ENCODE measurements at places on chromosomes 7 and 10. TPM values are rescaled to one million over a fixed set of nuclear protein-coding genes. Genes with fewer than 3 reads are reported as not detected.
A peak's percentile ranks its signal among the peaks of the same experiment; 100 is the strongest.

STARD3NL gene
- total RNA-seq, result 32.6 TPM

STEAP4 gene
- 239 TPM for total RNA-seq

VIPR2 gene
- total RNA-seq, result 2.7 TPM

RBP4 gene
- total RNA-seq, result 92.0 TPM

MET gene
- 49.8 TPM for total RNA-seq

ADAMTS14 gene
- total RNA-seq, result 6.5 TPM

FEZF1 gene
- total RNA-seq, result not detected

BUB3 gene
- total RNA-seq, result 74.7 TPM

PCBD1 gene
- 57.7 TPM for total RNA-seq

RSPH10B2 gene
- total RNA-seq, result 3.3 TPM

GHRHR gene
- total RNA-seq, result not detected

DNA sequence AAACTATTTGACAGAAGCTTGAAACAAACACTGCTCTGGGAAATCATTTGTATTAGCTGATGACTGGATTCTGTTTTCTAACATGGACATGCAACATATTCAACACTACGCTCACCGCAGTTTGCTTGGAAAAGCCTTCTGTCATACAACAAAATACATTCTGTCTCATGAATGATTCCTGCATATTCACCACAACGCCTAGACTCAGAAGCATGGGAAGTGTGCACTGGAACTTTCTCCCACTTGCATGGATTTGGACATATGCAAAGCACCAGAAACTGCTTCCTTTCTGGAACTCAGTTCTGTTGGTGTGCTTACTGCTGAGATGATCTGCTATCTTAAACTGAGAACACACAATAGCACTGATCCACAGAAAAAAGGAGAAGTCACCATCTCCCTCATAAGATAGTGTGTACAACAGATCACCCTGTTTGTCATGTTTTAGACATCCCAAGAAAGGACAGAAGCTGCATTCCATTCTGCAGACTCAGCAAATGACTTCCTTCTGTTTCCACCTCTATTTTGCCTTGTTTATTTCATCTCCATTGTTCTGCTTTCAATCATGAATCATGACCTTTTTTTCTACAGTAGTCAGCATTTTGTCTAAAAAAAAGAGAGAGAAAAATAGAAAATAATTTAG is 115.8 kb downstream of the HTR7 start:
- H3K4me1 ChIP-seq, result no peaks in the 10 kb centered on the region
- no peaks in the 10 kb centered on the region for H3K36me3 ChIP-seq
- DNase-seq, result no peak
- no peaks in the 10 kb centered on the region for H3K27me3 ChIP-seq
- H3K4me3 ChIP-seq, result no peak overlapping the region

DNA sequence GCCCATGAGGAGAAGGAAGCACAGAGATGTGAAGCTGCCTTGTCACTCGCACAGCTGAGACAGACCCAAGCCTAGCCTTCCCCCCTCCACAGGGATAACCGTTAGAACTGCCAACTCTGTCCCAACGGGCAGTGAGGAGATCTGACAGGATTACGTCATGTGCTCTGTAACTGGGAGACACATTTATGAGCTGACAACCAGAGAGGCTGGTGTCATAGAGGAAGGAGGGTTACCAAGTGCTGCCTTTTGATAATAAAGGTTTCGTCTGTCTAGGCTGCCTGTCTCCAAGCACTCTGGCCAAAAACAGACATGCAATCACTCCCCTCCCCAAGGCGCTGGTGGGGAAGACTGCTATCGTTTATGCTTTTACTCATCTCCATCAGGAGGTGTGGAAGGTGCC is 165.9 kb downstream of the PLXNA4 start:
- no peak overlapping the region for H3K27ac ChIP-seq
- H3K4me3 ChIP-seq, result no peak overlapping the region
- no peaks in the 10 kb centered on the region for H3K27me3 ChIP-seq
- no peaks in the 10 kb centered on the region for H3K4me1 ChIP-seq

GRCh38 chr7:842431-843031 is 10.3 kb downstream of the SUN1 start:
- no peaks in the 10 kb centered on the region for H3K4me1 ChIP-seq
- H3K27ac ChIP-seq, result no peak overlapping the region
- no peak for DNase-seq

DNA sequence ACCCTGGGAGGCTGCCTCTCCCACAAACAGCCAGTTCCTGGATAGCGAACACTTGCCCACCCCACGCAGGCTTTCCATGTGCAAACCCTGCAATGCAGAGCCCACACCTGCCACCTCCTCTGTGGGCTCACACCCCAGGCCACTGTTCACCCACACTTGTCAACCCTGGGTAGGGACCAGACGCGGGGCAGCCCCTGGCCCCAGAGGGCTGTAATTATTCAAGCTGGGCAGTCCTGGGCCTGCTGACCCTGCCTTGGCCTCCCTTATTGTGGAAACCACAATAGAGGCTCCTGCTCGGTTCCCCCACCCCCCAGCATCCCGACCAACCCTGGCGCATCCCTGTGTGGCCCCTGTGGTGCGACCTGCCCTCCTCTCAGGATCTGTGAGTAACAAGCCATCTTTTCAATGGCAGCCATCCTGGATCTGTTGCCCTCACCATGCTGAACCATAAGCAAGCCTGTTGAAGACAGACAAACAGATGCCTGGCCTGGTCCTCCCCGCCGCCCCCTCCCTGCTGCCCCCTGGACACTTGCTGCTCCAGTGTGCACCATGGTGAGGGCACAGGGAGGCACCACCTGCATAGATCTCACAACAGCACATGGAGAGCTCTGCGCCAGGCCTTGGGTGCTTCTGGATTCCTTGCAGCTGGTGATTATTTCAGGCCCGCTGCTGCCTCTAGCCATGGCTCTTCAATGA is 15.8 kb upstream of the UBE3C start:
- H3K27me3 ChIP-seq, result no peaks in the 10 kb centered on the region
- H3K27ac ChIP-seq, result no peak overlapping the region
- H3K4me1 ChIP-seq, result no peaks in the 10 kb centered on the region
- DNase-seq, result no peak
- H3K4me3 ChIP-seq, result no peak overlapping the region

DNA sequence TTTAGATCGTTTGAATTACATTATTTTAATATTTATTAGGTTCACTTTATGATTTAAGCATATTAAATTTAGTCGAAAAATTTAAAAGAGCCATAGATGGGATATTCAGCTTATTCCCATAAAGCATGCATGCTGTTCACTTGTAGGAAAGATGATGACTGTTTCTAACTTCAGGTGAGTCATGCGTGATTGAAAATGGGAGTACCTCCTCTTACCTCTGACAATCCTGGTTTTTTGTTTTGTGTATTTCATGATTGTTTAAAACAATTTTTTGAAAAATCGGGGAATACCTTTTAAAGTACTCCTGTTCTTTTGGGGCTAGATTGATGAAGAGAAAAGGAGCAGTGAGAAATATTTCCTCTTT is 1.4 kb downstream of the TNKS2 start:
- no peaks in the 10 kb centered on the region for H3K27me3 ChIP-seq
- H3K4me3 ChIP-seq, result peak overlapping the region; percentile 96
- no peaks in the 10 kb centered on the region for H3K4me1 ChIP-seq
- H3K27ac ChIP-seq, result peak overlapping the region; percentile 93
- no peaks in the 10 kb centered on the region for H3K36me3 ChIP-seq
- no peak for DNase-seq

DNA sequence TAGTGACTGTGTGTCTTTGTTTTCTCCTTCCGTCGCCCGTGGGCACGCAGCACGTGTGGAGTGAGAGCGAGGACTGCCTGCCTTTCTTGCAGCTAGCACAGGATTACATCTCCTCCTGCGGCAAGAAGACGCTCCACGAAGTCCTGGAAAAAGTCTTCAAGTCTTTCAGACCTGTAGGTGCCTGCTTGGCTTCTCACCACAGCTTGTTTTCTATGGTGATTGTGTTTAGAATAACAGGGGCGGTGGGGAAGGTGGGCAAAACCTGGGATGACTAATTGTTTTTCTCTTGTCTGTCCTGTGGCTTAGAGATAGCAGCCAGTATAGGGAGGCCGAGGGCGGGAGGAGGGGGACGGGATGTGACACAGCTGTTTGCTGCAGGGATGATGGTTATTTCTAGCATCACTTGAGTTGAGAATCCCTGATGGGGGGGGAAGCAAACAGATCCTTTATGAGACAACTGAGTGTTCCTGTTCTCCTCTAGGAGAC is 11.4 kb downstream of the MTURN start:
- no peak overlapping the region for H3K27ac ChIP-seq
- no peak overlapping the region for H3K4me3 ChIP-seq
- H3K36me3 ChIP-seq, result no peaks in the 10 kb centered on the region
- no peak for DNase-seq

- H3K4me1 ChIP-seq, result no peaks in the 10 kb centered on the region
- no peaks in the 10 kb centered on the region for H3K36me3 ChIP-seq
- no peak overlapping the region for H3K4me3 ChIP-seq
- no peak for DNase-seq
- H3K27me3 ChIP-seq, result no peaks in the 10 kb centered on the region
- no peak overlapping the region for H3K27ac ChIP-seq
Measured at GRCh38 chr10:31299119-31299518, 19.9 kb upstream of the ZEB1 start.

DNA sequence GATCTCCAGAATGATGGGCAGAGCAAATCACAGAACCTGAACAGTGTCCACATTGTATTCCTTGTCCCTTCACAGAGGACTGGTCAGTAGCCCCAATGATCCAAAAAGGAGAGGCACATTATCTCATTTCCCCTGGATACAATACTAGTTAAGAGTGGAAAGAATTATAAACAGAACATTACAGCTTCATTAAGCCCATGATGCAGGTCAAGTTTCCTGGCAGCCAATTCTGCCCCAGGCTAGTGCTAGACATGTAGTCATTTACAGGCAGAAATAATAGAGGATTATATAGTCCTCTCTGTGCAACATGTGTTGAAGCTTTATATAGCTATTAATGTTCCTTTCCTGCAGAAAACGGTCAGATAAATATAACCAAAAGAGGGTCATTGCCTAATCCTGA is 124.3 kb upstream of the WNT16 start:
- H3K4me3 ChIP-seq, result no peak overlapping the region
- no peaks in the 10 kb centered on the region for H3K36me3 ChIP-seq
- H3K4me1 ChIP-seq, result no peaks in the 10 kb centered on the region
- no peak for DNase-seq

DNA sequence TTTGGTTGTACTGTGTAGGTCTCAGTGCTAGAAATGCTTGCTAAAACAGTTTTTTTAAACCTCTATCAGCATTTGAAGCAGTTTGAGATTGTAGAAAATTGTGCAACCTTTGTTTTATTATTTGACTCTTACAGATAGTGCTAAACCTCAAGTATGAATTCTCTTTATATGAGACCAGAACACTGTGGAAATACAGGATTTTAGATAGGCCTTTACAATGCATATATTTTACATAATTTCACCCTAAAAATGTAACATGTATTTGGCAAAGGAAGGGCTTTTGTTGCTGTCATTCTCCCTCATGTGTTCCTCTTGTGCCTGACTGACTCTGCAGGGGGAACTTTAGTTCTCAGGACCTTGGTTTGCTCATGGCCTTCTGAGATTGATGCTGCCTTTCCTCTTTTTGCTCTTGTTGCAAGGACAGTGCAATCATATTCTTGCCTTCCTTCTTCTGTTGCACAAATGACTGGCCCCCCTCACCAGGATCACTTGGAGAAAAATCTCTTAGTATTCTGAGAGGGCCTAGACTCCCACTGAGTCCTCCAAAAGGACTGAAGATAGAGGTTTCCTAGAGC is 188.7 kb downstream of the PPP1R9A start:
- H3K27ac ChIP-seq, result peak overlapping the region; percentile 72
- H3K36me3 ChIP-seq, result no peaks in the 10 kb centered on the region

DNA sequence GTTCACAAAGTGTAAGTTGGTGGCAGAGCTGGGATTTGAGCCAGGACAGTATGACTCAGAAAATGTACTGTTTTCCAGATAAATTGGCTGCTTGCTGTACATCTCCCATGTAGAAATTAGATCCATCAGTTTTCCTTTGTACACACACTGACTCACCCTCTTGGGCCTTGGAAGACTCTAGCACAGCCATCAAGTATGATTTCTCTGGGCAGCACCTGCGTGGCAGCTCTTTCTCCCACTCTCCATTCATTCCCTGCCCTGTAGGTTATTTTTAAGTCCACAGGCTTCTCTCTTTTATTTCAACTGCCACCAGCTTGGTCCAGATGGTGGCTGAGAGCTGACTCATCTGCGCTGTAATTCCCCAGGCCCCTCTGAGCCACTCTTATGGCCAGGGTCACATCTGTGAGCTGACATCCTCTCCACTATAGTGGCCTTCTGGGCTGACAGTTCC is 28.3 kb upstream of the SDK1 start:
- H3K36me3 ChIP-seq, result no peaks in the 10 kb centered on the region
- H3K4me3 ChIP-seq, result no peak overlapping the region
- no peaks in the 10 kb centered on the region for H3K4me1 ChIP-seq
- no peak for DNase-seq
- H3K27ac ChIP-seq, result no peak overlapping the region

GRCh38 chr10:53005612-53006345 is 233.2 kb upstream of the MBL2 start:
- H3K36me3 ChIP-seq, result no peaks in the 10 kb centered on the region
- H3K4me3 ChIP-seq, result no peak overlapping the region
- H3K27ac ChIP-seq, result no peak overlapping the region
- no peaks in the 10 kb centered on the region for H3K4me1 ChIP-seq

- no peaks in the 10 kb centered on the region for H3K36me3 ChIP-seq
- H3K4me3 ChIP-seq, result no peak overlapping the region
- H3K27me3 ChIP-seq, result no peaks in the 10 kb centered on the region
- H3K27ac ChIP-seq, result no peak overlapping the region
Measured at GRCh38 chr10:33386926-33387325, 52.5 kb upstream of the NRP1 start.

- no peak overlapping the region for H3K4me3 ChIP-seq
- no peaks in the 10 kb centered on the region for H3K36me3 ChIP-seq
- H3K4me1 ChIP-seq, result peaks cover 14% of the 10 kb centered on the region
- no peak for DNase-seq
Measured at GRCh38 chr10:7547829-7548228, 118.9 kb downstream of the ITIH5 start.

- no peak overlapping the region for H3K27ac ChIP-seq
- DNase-seq, result no peak
- no peak overlapping the region for H3K4me3 ChIP-seq
- H3K4me1 ChIP-seq, result no peaks in the 10 kb centered on the region
Measured at GRCh38 chr10:87646935-87647334, 12.7 kb upstream of the PAPSS2 start.

DNA sequence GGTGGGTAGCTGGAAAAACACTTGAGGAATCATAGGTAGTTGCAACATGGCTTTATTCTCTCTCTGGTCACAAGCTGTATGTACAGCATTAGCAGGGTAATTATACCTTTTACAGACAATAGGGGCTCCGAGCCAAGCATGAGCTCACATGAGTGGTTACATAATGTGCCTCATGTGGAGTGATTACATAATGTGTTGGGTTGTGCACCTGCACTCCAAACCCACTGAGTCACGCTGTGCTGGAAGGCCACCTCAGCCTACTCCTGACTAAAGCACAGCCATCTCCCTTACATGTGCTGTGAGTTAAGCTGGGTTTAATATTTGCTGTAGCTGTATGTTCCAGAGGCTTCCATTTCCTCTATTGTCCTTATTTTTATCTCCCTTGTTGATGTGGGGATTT is 348.7 kb upstream of the SEMA3C start:
- no peak overlapping the region for H3K27ac ChIP-seq
- H3K4me3 ChIP-seq, result no peak overlapping the region
- no peaks in the 10 kb centered on the region for H3K27me3 ChIP-seq
- H3K4me1 ChIP-seq, result peaks cover 8% of the 10 kb centered on the region
